Right atrium auricular region (tissue), 2 donors: ENCODE measurements at places on chromosomes 7 and 10. TPM values are rescaled to one million over a fixed set of nuclear protein-coding genes. Genes with fewer than 3 reads are reported as not detected.
A peak's percentile ranks its signal among the peaks of the same experiment; 100 is the strongest.

GRID1 gene
- total RNA-seq: 0.67 TPM

PRKCQ gene
- not detected for total RNA-seq

DNA sequence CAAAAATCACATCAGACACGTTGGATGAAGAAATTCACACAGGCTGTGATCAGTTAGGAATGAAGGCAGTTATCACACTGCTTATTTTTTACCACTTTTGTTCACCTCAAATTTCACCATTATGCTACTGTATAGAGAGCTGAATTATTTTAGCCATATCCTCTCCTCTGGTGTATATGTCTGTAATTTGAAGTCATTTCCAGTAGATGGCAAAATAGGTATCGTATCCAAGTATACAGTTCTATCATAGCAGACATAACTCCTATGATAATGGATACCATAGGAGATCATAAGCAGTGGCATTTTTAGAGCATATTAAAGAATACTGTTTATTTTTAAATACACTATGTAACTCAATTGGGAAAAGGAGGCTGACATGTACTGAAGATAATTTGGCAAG, 909.7 kb downstream of the DNAJB9 start:
- H3K4me3 ChIP-seq: no peak overlapping the region
- H3K27me3 ChIP-seq: no peaks in the 10 kb centered on the region
- DNase-seq: no peak
- no peaks in the 10 kb centered on the region for H3K4me1 ChIP-seq

- DNase-seq: no peak
- H3K4me1 ChIP-seq: peaks cover 4% of the 10 kb centered on the region
- peak overlapping the region; percentile 48 for H3K27ac ChIP-seq
- H3K4me3 ChIP-seq: no peak overlapping the region
Observed at GRCh38 chr10:59387951-59388670, 25.8 kb upstream of the FAM13C start.

DNA sequence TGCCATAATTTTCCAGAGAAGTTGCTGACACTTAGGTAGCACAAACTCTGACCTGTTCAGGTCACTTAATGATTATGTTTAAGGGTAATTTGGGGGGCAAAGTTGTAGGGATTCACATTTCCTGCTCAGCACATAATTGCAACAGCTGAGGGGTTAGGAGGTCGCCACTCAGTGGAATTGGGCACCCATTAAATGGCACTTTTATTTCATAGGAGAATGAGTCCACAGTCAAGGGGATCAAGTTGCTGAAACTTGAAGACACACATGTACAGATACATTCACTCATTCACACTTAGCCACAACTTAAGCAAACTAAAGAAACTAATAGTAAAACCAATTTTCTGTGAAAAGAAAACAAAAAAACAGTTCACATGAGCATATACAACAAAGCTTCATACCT, 1.5 kb downstream of the PCDH15 start:
- H3K4me3 ChIP-seq: no peak overlapping the region
- no peak for DNase-seq
- H3K27me3 ChIP-seq: no peaks in the 10 kb centered on the region
- H3K36me3 ChIP-seq: no peaks in the 10 kb centered on the region
- no peaks in the 10 kb centered on the region for H3K4me1 ChIP-seq
- H3K27ac ChIP-seq: no peak overlapping the region
